Midbrain (tissue), 1 donor: ENCODE measurements at places on chromosomes 5 and 9.
A peak's percentile ranks its signal among the peaks of the same experiment; 100 is the strongest.

DNA sequence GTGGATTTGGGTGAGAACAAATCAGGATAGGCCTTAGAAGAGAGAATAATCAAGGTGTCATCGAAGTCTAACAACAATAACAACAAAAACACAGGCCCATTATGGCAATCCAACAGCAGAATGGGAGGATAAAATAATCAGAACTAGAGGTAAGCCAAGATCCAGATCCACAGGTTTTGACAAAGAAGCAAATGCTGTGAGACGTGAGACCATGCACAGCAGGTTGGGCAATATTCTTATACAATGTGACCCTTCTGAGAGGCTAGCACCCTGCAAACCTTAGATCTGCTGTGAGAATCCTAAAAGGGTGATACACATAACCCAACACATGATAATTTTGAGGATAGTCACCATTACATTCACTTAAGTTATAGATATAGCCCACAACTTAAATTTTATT lies 352.9 kb downstream of the CDH10 start:
- no peak for DNase-seq

GRCh38 chr9:77015327-77016048 lies 4.0 kb upstream of the FOXB2 start:
- no peak for DNase-seq

GRCh38 chr5:38634568-38635369 lies 78.3 kb upstream of the LIFR start:
- DNase-seq: no peak

DNA sequence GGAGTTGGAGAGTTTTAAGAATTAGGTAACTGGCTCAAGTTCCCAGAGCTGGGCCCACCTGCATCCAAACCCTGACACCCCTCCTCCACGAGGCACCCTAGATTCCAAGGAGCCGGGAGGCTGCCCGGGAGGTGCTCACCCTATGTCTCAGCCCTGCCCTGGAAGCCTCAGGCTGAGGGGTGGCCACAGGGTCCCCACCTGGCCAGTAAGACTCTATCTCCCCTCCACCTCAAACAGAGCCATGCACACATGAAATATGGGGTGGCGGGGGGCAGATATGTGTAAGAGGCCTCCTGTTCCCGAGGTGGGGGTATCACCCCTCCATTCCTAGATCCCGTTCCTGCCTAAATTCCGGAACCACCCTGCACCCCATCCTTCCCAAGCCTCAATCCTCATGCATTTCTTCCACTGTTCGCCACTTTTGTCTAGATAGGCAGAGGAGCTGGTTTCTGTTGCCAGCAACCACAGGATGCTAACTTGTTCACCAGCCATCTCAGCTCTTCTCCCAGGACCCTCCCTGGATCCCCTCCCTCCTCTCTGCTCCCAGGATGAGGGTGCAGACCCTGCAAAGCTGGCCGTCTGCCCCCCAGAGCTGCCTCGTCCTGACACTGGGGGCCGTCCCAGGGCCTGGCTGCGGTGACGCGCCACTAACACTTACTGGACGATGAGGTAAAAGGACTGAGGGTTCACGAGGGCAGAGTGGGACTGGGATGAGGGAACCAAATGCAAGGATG lies 44.1 kb downstream of the COL23A1 start:
- no peak for DNase-seq

GRCh38 chr5:32500181-32500580 lies 55.6 kb upstream of the ZFR start:
- no peak for DNase-seq

GRCh38 chr9:565528-565927 lies 276.0 kb upstream of the DMRT1 start:
- no peak for DNase-seq

- peak; percentile 1 for DNase-seq
Measured at GRCh38 chr5:152246401-152246800, 158.7 kb downstream of the NMUR2 start.

DNA sequence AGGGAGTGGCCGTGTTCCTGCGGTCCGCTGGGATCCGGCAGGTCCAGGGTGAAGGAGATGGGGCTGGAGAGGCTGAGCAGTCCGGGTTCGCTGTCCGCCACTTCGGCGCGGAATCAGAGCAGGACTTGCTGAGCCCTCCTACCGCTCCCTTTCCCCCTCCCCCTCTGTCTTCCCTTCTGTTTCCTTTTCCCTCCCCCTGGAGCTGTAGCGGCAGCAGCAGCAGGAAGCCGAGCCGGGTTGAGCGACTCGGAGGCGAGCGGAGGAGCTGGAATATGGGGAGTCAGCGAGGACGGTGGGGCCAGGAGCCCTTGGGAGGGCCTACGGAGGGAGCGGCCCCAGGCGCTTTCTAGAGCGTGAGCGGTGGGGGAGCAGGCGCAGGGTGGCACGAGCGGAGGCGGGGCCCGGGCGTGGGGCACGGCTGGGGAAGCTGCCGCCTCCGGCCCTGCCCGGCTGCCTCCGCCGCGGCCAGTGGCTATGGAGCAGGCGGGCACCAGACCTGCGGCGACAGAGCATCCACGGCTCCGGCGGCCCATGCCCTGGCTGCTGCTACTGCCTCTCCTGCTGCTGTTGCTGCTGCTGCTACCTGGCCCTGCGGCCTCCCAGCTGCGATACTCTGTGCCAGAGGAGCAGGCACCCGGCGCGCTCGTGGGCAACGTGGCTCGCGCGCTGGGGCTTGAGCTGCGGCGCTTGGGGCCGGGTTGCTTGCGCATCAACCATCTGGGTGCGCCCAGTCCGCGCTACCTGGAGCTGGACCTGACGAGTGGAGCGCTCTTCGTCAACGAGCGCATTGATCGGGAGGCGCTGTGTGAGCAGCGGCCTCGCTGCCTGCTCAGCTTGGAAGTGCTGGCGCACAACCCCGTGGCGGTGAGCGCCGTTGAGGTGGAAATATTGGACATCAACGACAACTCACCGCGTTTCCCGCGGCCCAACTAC lies at the start of gene PCDHAC2:
TSS of gene PCDHAC2 (plus strand) at position 184 of the 933 bp plus-strand sequence. CDS start at position 475, 291 bp downstream.
- DNase-seq: peak; percentile 64

- no peak for DNase-seq
Measured at GRCh38 chr5:110377943-110378342, 348.5 kb downstream of the TMEM232 start.

- DNase-seq: peak; percentile 82
Measured at GRCh38 chr5:123696921-123697341, 185.0 kb downstream of the CSNK1G3 start.

DNA sequence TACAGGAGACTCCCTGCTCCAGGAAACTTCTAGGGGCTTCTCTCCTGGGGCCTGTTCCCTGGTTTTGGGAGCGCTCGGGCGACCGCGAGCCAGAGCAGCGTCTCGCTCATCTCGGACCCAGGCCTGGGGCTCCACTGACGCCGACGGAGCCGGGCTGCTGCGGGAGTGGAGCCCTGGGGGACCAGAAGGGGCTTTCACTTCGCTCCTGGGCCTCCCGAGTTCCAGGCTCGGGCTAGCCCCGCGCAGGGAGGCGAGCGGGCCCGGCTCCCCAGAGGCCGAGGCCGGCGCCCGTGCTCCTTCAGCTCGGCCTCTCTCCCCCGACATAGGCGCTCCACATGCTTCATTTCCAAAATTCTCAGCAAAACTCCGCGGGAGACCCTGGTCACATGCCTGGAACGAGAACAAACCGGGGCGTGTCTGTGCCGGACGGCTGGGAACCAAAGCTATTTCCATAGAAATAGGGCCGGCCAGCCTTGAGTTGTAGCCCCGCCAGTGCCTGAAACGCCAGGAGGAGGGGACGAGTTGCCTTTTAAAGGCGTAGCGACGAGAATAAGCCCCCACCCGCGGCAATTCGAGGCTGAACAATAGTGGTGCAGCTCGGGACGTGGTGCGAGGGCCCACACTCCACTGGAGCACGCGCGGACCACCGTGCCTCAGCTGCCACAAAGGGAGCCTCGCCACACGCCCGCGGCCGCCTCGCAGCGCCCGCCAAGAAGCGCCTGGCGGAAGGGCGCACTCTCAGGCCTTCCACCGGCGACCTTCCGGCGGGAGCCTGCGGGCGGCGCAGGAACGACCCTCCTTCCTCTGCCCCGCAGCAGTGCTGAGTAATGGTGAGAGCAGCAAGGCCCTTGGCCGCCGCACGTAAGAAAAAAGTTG lies 1.1 kb upstream of the G3BP1 start:
- peak; percentile 63 for DNase-seq

DNA sequence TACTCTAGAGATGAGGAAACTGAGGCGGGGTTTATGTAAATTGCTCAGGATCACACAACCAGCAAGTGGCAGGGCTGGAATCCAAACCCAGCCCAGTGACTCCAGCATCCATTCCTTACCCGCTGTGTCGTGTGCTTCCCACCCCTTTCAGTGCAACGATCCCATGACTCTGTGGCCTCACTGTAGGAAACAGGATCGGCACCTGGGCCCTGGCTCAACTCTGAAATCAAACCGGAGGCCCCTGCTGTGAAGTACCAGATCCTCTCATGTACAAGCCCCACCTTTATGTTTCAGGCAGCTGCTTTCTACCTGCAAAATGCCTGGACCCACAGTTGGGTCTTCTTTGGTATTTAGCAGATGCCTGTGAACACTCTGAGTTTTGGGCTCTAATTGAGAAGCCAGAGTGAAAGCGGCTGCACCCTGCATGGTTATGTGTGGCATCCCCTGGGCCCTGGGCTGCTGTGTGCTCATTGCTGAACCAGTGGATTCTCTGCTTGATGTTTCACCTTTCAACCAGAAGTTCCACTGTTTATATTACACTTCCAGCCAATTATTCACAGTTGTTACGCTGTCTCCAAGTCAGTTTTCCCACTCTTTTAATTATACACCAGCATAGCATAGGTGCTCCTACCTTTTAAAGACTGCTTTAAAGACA lies 36.7 kb downstream of the ABLIM3 start:
- DNase-seq: no peak

DNA sequence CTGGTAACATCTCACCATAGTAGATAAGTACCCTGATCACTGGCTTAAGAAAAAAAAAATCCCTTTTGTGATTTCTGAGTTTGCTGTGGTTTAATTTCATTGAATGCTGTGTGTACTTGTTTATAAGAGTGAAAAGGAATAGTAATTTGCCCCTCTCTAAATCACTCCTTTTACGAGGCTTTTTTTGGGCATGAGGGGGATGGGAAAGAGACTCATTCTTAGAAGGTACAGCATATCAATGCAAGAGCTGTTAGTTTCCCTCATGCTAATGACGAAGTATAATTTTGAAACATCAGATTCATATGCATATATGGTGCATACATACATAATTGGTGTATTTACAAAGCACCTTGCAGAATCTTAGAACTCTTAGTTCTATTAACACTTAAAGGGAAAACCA lies 2.4 kb upstream of the SLC44A1 start:
- no peak for DNase-seq

DNA sequence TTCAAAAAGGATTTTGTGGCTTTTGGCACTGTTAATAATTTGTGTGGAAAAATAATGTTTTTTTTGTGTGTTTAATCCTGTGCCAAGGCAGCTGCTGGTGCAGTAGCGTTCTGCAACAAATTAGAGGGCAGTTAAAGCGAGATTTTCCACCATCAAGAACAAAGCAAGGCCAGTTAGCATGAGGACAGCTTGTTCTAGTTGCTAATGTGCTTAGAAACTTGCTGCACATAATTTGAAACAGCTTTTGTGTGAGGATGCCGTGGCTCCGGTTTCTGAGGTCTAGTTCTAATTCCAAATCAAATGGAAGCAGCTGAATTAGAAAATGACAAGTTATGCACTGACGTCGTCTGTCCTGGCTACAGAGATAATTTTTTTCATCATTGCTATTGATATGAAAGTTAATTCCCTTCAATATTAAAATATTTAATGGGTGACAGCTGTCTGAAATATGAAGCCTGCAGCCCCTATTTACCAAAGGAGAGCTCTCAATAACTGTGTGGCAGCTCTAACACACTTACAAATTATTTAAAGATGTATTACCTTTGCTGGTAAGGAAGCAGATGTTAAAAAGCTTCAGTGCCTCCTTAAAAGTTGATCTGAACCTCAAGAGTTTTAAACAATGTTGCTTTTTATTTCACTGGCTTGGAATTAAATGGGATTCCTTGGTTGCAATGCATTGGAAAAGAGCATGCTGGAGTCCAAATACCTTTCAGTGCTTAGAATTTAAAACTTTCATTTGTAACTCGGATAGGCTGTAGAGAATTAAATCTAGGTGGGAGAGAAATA lies 128.6 kb downstream of the SPATA31D1 start:
- DNase-seq: peak; percentile 76

DNA sequence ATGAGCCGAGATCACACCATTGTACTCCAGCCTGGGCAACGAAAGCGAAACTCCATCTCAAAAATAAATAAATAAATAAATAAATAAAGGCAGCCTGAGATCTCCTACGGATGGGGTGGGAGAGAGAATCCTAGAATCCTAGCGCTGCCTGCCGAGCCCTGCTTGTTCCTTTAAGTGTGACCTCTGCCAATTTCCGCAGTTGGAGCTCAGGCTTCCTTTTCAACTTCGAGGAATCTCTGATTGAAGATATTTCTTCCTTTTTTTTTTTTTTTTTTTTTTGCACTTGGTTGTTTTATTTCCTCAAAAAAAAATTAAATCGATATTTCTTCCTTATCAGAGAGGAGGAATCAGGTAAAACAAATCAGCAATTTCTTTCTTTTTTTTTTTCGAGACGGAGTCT lies 27.3 kb upstream of the MATR3 start:
- DNase-seq: no peak

DNA sequence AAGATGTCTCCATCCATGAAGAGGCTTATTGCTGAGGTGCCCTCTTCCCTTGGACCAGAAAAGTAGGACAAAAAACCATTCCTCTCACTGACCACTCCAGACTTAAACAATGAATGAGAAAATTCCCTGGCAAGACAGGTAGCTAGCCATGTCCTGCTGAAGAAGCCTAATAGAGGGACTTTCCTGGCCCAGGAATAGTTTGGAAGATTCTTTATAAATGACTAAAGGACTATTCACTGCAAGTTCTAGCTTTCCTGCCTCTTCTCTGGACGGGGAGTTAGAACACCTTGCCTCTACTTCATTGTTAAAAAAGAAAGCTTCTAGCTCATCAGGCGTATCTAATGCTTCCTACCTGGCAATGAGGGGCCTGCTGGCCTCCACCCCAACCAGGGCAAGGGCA lies 153.6 kb downstream of the NR3C1 start:
- DNase-seq: no peak

GRCh38 chr5:12095808-12096281 lies 191.6 kb upstream of the CTNND2 start:
- DNase-seq: no peak

- no peak for DNase-seq
Measured at GRCh38 chr5:153670101-153670500, 179.6 kb downstream of the GRIA1 start.

DNA sequence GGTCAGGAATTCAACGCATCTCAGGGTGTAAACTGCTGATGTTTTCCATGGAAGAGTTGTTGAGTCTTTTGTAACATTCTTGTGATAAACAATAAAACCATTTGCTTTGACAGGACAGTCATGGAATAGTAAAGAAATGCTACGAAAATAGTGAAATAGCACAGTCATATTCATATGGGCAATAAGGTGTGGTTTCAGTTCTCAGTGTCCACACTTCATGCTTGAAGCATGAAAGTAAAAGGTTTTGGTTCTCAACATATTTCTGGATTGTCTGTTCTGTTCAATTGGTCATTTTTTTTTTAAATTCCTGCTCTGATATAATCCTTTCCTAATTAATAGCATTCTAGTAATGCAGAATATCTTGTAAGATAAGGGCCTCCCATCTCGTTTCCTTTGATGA lies 467.6 kb upstream of the ZNF608 start:
- DNase-seq: no peak

GRCh38 chr9:113872485-113873143 lies 3.5 kb upstream of the ZNF618 start:
- DNase-seq: no peak
